Keratinocyte (primary cell): ENCODE measurements at places on chromosomes 5 and 9. TPM values are rescaled to one million over a fixed set of nuclear protein-coding genes. Genes with fewer than 3 reads are reported as not detected.

GRCh38 chr5:172313915-172314314, 30.4 kb upstream of the UBTD2 start:
- H3K4me1 ChIP-seq, result peaks cover 23% of the 10 kb centered on the region
- no peaks in the 10 kb centered on the region for H3K36me3 ChIP-seq
- H3K27me3 ChIP-seq, result no peaks in the 10 kb centered on the region
- H3K27ac ChIP-seq, result peak overlapping the region; percentile 99

DNA sequence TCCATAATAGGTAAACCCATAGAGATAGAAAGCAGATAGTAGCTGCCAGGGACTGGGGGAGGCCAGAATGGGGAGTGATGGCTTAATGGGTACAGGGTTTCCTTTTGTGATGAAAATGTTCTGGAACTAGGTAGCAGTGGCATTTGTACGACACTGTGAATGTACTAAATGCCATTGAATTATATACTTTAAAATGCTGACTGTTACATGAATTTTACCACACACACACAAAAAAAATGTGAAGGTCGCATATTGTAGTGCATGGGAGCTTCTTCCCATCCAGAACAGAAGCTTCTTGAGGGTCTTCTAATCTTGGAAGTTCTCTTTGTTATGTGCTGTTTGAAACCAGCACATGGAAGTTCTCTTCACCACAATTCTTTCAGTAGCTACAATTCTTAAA, 19.9 kb upstream of the ANP32B start:
- H3K4me1 ChIP-seq, result no peaks in the 10 kb centered on the region
- no peak overlapping the region for H3K27ac ChIP-seq
- no peak for DNase-seq
- no peaks in the 10 kb centered on the region for H3K27me3 ChIP-seq
- H3K36me3 ChIP-seq, result no peaks in the 10 kb centered on the region
- no peak overlapping the region for H3K4me3 ChIP-seq

DNA sequence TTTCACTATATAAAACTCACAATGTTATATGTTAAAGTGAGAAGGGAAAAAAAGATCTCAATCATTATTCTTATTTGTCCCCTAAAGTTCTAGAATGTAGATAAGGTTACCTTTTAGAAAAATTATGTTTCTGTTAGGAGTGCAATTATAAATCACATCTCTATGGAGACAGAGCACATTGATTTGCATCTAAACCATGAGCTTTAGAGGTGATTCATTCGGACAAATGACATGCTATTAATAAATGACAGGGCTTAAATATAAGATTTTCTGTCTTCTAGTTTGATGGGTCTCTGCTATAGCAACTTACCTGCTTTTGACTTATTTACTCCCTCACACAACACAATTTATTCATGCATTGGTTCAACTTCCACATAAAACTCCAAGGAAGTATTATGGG, 39.8 kb downstream of the RASEF start:
- H3K36me3 ChIP-seq, result no peaks in the 10 kb centered on the region
- no peak overlapping the region for H3K4me3 ChIP-seq
- H3K27me3 ChIP-seq, result no peaks in the 10 kb centered on the region
- DNase-seq, result no peak
- H3K27ac ChIP-seq, result no peak overlapping the region

DNA sequence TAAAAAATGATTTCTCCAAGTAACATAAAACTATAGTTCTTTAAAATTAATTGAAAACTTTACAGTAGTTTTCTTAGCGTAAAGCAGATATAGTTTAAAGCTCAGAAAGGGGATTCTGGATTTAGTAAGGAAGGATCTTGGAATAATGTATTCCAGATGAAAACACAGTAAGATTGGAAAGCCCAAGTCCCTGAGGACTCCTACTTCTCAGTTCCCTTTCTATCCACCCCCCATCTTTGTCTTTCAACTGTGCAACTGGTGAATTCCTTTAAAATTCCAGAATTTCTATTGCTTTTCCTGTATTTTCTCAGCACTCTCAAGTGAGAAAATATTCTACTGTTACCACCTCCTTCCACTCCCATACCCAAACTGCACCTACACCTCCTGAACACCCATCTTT, 184.5 kb upstream of the FBN2 start:
- no peaks in the 10 kb centered on the region for H3K4me1 ChIP-seq
- H3K27ac ChIP-seq, result no peak overlapping the region
- DNase-seq, result no peak
- H3K27me3 ChIP-seq, result no peaks in the 10 kb centered on the region
- H3K36me3 ChIP-seq, result no peaks in the 10 kb centered on the region

GRCh38 chr9:18396102-18396728, 77.7 kb upstream of the ADAMTSL1 start:
- DNase-seq, result no peak
- no peak overlapping the region for H3K27ac ChIP-seq
- peaks cover 14% of the 10 kb centered on the region for H3K4me1 ChIP-seq
- no peaks in the 10 kb centered on the region for H3K27me3 ChIP-seq
- no peaks in the 10 kb centered on the region for H3K36me3 ChIP-seq

DNA sequence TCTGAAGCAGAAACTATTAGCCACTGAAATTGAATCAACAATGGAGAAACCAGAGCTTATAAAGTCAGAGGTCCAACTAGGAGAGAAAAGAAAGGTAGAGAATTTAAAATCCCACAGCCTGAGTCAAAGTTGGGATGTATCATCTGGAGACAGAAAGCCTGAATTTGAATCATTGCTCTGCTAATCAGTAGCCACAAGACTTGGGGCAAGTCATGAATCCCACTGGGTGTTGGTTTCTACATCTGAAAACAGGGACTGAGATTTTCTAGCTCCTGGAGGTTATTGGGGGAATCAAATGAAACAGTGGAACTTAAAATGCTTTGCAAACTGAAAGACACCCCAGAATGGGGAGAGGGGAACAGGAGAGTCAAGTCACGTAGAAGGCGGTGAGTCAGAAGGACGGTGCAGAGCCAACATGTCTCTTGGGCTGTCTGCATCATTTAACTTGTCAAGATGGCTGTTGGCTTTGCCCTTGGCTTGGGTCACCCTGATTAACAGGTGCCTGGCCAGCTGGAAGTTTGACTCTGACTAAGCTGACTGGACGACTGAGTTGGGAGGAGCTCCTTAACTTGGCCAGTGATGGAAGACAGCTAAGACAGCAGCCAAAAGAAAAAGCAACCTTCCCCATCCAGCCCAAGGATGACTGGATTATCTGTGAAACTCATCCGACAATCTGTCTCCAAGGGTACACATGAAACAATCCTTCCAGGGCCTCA, 60.6 kb upstream of the ADRA1B start:
- no peak overlapping the region for H3K27ac ChIP-seq
- DNase-seq, result no peak
- no peaks in the 10 kb centered on the region for H3K27me3 ChIP-seq

GRCh38 chr9:131048332-131048731, 39.4 kb downstream of the LAMC3 start:
- H3K4me1 ChIP-seq, result peaks cover 2% of the 10 kb centered on the region
- no peak overlapping the region for H3K27ac ChIP-seq
- H3K4me3 ChIP-seq, result no peak overlapping the region
- H3K27me3 ChIP-seq, result peaks cover 9% of the 10 kb centered on the region
- no peaks in the 10 kb centered on the region for H3K36me3 ChIP-seq

DNA sequence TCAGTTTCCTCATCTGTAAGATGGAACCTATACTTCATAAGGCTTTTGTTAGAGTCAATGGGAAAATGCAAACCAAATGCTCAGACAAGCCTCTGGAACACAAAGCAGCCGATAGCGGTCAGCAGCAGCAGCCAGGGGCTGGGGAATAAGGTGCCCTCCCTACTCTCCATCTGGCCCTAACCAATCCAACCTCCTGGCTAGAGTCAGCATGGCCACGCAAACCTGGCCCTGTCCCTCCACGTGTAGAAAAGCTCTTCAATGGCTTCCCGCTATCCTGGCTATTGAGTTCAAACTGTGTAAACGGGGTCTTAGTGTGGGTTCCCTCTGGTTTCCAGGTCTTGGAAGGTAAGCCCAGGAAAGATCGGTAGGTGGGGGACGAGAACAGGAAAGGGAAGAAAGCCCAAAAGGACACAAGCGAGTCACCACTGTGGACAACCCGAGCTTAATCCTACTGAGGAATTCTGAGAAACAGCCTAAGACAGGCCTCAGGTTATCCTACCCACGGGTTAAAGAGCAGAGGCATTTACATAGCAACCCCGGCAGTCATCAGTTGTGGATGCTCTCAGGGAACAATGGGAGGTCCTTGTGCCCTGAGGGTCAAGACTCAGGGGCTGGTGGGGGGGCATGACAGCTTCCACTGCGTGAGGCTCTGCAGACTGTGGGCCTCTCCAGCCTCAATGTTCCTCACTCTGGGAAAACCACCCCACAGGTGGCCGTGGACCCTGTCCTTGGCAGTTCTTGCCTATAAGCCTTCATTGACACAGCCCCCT, 30.9 kb downstream of the FABP6 start:
- no peak overlapping the region for H3K27ac ChIP-seq
- H3K36me3 ChIP-seq, result no peaks in the 10 kb centered on the region
- H3K27me3 ChIP-seq, result no peaks in the 10 kb centered on the region
- H3K4me3 ChIP-seq, result no peak overlapping the region
- no peak for DNase-seq
- no peaks in the 10 kb centered on the region for H3K4me1 ChIP-seq

DNA sequence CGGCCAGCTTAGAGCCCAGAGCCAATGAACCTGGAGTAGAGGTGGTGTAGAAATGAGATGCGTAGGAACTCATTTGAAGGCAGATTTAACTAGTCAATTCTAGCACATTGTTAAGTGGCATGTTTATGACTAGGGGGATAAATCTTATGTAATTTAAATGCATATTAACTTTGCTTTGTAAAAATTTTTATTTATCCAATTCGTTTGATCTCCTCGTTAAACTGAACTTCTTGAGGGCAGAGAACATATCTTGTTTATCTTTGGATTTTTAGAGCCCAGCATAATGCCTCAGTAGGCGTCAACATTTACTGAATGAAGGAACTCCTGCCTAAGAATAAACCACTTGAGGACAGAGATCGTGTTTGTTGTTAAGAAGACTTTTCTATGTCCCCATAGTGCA, 41.1 kb upstream of the ACOT12 start:
- no peaks in the 10 kb centered on the region for H3K27me3 ChIP-seq
- DNase-seq, result no peak
- no peak overlapping the region for H3K27ac ChIP-seq
- H3K36me3 ChIP-seq, result no peaks in the 10 kb centered on the region
- H3K4me1 ChIP-seq, result no peaks in the 10 kb centered on the region
- no peak overlapping the region for H3K4me3 ChIP-seq

GRCh38 chr9:91334053-91334452, 27.7 kb downstream of the AUH start:
- no peak overlapping the region for H3K27ac ChIP-seq
- no peak overlapping the region for H3K4me3 ChIP-seq
- H3K4me1 ChIP-seq, result no peaks in the 10 kb centered on the region
- DNase-seq, result no peak
- H3K27me3 ChIP-seq, result no peaks in the 10 kb centered on the region
- H3K36me3 ChIP-seq, result no peaks in the 10 kb centered on the region

Gene SEMA6A
- polyA plus RNA-seq, result 0.53 to 0.84 TPM (median 0.68 TPM) in 3 replicates

Gene EQTN
- polyA plus RNA-seq, result 0.08 to 0.21 TPM in 2 of 3 replicates, not detected in the other

Gene PHF24
- 0.04 to 0.09 TPM (median 0.04 TPM) in 3 replicates for polyA plus RNA-seq

Gene LMNB1
- polyA plus RNA-seq, result 1.1 to 13.7 TPM (median 11.0 TPM) in 3 replicates

Gene MORN5
- polyA plus RNA-seq, result not detected in 3 replicates
